IPS DF 6.9 (cell line): ENCODE measurements at places on chromosomes 2 and 18.
A peak's percentile ranks its signal among the peaks of the same experiment; 100 is the strongest.

- H3K27me3 ChIP-seq: no peaks in the 10 kb centered on the region
- no peak overlapping the region for H3K4me3 ChIP-seq
- H3K4me1 ChIP-seq: no peaks in the 10 kb centered on the region
- DNase-seq: no peak
- no peak overlapping the region for H3K27ac ChIP-seq
Observed at GRCh38 chr2:72998234-72998651, 73.3 kb downstream of the SFXN5 start.

GRCh38 chr2:15943378-15944280 lies 3.3 kb downstream of the MYCN start:
- peak overlapping the region; percentile 98; the same call in 1 of the 2 replicates for H3K4me3 ChIP-seq
- H3K4me1 ChIP-seq: peaks cover 2% of the 10 kb centered on the region
- DNase-seq: no peak
- H3K27me3 ChIP-seq: no peaks in the 10 kb centered on the region

DNA sequence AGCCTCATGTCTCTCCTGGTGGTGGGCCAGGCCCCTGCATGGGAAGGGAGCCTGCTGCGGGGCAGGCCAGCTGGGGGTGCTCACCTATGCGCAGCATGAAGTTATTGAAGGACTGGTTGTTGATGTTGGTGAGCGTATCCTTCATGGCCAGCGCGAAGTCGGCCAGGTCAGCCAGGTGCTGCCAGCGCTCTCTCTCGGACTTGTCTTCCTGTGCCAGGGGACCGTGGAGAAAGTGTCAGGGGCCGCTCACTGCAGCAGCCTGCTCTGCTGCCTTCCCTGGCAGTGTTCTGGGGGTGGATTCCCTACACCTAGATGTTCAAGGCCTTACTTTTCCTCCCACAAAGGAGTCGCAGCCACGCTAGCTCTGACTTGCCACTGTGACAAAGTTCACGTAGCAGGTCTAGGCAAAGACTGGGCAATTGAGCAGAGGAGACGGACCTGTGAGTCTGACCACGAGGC lies 28.2 kb downstream of the CENPO start:
- no peak overlapping the region for H3K4me3 ChIP-seq
- H3K4me1 ChIP-seq: peaks cover 13% of the 10 kb centered on the region; the same call in 1 of the 2 replicates
- H3K36me3 ChIP-seq: peaks cover 16% of the 10 kb centered on the region
- no peak overlapping the region for H3K27ac ChIP-seq
- H3K27me3 ChIP-seq: no peaks in the 10 kb centered on the region
- DNase-seq: no peak

- H3K27ac ChIP-seq: no peak overlapping the region
- DNase-seq: no peak
- no peak overlapping the region for H3K4me3 ChIP-seq
- H3K27me3 ChIP-seq: no peaks in the 10 kb centered on the region
- H3K36me3 ChIP-seq: no peaks in the 10 kb centered on the region
Observed at GRCh38 chr2:223034221-223034975, 17.6 kb upstream of the KCNE4 start.

DNA sequence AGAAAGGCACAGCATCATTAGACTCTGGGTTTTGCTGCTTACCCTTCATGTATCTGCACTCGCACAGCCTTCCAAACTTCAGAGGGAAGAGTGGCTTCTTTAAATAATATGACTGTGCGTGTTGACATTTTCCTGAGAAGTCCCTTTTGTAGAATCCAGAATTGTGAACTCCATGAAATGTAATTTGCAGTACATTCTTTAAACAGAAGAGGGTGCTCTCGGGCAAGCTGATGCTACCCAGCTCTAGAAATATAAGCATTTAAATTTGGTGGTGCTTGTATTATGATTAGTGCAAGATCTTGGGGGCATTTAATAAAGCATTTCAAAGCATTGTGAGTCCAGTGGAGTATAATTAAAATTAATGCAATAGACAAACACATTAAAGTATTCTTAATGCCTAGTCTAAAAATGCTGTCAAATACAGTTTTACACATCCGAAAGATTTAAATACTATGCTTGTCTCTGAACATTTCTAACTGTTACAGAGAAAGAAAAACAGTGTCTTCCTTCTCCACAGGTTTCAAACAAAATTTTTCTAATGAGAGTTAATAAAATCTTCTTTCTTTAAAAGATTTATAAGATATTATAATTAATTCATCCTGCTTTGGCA lies 17.3 kb upstream of the GTF2A1L start:
- H3K4me3 ChIP-seq: no peak overlapping the region
- H3K4me1 ChIP-seq: no peaks in the 10 kb centered on the region
- H3K27ac ChIP-seq: no peak overlapping the region
- H3K36me3 ChIP-seq: no peaks in the 10 kb centered on the region
- H3K27me3 ChIP-seq: no peaks in the 10 kb centered on the region

DNA sequence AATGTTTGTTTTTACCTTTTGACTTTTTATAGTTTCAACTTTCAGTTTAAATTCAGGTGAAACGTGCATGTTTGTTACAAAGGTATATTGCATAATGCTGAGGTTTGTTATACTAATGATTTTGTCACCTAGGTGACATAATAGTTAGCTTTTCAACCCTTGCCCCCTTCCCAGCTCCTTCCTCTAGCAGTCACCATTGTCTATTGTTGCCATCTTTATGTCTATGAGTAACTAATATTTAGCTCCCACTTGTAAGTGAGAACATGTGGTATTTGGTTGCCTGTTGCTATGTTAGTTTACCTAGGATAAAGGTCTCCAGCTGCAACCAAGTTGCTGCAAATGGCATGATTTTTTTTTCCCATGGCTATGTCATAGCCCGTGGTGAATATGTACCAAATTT lies 322.3 kb upstream of the SETBP1 start:
- no peak for DNase-seq
- no peak overlapping the region for H3K4me3 ChIP-seq
- H3K27ac ChIP-seq: no peak overlapping the region
- peaks cover 1% of the 10 kb centered on the region; the same call in 1 of the 2 replicates for H3K4me1 ChIP-seq
- H3K36me3 ChIP-seq: no peaks in the 10 kb centered on the region

DNA sequence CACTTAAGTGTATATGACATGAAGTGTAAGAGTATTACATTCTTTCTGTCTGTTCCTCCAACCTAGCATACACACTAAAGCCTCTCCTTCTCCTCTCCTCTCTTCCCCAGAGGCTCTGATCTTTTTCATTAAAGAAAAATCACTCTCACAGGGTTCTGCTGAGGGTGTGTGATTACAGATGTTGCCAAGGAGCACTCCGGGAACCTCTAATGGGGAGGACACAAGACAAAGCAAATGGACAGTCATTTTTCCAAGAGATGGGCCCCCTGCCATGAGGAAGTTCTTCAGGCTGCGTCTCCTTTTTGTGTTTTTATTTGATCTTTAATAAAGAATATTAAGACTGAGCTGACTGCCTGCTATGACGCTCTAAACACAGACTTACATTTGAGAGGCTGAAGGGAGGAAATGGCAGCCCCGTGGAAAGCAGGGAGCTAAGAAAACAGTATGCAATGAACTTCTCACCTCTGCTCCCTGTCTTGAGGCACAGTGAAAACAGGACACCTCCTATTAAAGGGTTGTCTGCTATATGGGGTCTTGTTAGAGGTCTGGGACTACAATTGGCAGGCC lies 578.1 kb downstream of the PIK3C3 start:
- no peak for DNase-seq
- no peaks in the 10 kb centered on the region for H3K27me3 ChIP-seq
- H3K27ac ChIP-seq: no peak overlapping the region
- no peaks in the 10 kb centered on the region for H3K4me1 ChIP-seq
- no peaks in the 10 kb centered on the region for H3K36me3 ChIP-seq

DNA sequence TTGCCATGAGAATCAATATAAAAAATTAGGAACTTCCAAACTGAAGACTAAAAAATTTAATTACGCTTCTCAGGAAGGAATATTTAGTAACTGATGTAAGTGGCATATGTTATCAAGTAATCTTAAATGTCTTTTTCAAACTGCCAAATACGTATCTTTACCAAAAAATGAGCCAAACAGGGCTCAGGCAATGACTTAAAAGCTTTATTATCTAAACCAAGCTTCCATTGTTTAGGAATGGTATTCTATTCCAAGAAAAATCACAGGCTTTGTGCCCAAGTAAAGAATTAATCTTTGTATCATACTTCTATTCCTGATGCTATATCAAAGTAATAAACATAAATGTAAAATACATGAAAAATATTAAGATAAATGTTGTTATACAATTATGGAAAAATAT lies 71.7 kb upstream of the GRB14 start:
- no peaks in the 10 kb centered on the region for H3K36me3 ChIP-seq
- H3K4me1 ChIP-seq: no peaks in the 10 kb centered on the region
- no peaks in the 10 kb centered on the region for H3K27me3 ChIP-seq
- no peak overlapping the region for H3K4me3 ChIP-seq

GRCh38 chr2:85873679-85874078 lies 15.1 kb downstream of the ST3GAL5 start:
- 0 out of 2 replicates have a peak, but pooled peaks cover 1% of the 10 kb centered on the region for H3K4me1 ChIP-seq
- no peak overlapping the region for H3K4me3 ChIP-seq
- no peak for DNase-seq
- no peak overlapping the region for H3K27ac ChIP-seq
- H3K36me3 ChIP-seq: no peaks in the 10 kb centered on the region

GRCh38 chr2:216698293-216698692 lies 2.9 kb upstream of the IGFBP5 start:
- no peak overlapping the region for H3K27ac ChIP-seq
- no peak for DNase-seq
- H3K36me3 ChIP-seq: no peaks in the 10 kb centered on the region
- no peak overlapping the region for H3K4me3 ChIP-seq

DNA sequence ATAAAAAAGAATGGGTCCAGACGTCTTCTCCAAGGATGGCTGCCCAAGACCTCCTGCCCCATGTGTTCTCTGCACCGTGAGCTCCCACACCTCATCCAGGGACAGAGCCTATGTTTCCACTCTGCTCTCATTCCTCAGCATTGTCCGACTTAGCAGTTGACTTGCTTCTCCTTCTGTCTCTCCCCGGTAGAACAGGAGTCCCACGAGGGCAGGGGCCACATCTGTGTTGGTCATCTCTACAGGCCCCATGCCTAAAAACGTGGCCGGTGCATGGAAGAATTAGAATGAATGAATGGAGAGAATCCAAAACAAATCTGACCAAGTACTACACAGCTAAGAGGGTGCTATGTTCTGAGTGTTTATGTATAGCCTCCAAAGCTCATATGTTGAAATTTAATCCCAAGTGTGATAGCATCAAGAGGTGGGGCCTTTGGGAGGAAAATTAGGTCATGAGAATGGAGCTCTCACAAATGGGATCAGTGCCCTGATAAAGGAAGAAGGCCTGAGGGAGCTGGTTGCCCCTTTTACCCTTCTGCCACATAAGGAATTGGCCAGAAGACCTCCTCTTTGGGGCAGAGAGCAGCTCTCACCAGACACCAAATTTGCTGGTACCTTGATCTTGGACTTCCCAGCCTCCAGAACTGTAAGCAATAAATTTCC lies 55.9 kb downstream of the FAM178B start:
- no peak overlapping the region for H3K4me3 ChIP-seq
- no peak overlapping the region for H3K27ac ChIP-seq
- no peaks in the 10 kb centered on the region for H3K4me1 ChIP-seq
- H3K27me3 ChIP-seq: no peaks in the 10 kb centered on the region

GRCh38 chr2:120480346-120480902 lies 134.5 kb downstream of the INHBB start:
- peaks cover 2% of the 10 kb centered on the region; the same call in 1 of the 2 replicates for H3K27me3 ChIP-seq
- H3K4me1 ChIP-seq: no peaks in the 10 kb centered on the region
- H3K36me3 ChIP-seq: no peaks in the 10 kb centered on the region
- no peak overlapping the region for H3K27ac ChIP-seq
- no peak overlapping the region for H3K4me3 ChIP-seq

DNA sequence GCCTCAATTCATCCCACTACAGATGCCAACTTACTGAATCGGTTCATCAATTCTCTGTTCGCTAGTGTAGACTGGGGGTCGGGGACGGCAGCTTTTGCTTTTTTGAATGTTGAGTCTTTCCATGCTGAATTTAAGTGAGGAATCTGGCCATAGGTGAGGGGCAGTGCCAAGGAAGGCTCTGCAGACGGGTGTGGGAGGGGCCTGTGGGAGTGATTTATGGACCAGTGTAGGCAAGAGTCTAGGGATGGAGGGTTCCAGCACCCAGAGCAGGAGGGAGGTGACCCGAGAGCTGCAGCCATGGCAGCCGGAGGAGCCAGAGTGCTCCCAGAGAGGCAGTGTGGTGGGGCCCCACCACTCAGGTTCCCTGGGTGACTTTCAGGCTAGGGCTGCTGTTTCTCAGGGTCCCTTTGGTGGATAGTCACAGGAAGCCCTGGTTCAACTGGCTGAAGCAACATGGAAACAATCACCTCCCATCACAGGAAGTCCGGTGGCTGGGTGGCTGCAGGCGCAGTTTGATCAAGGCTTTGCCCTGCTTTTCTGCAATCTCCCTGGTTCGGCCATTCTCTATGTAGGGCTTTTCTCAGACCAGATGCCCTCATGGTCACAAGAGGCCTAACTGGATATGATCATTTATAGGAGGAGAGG lies 16.9 kb upstream of the TEX44 start:
- no peak overlapping the region for H3K4me3 ChIP-seq
- H3K36me3 ChIP-seq: no peaks in the 10 kb centered on the region
- DNase-seq: no peak

- no peaks in the 10 kb centered on the region for H3K36me3 ChIP-seq
- no peak overlapping the region for H3K4me3 ChIP-seq
- DNase-seq: no peak
- no peak overlapping the region for H3K27ac ChIP-seq
Observed at GRCh38 chr2:226330206-226330605, 469.4 kb downstream of the IRS1 start.
